Fibroblast of skin of back (primary cell): ENCODE measurements at places on chromosomes 4 and X.

DNA sequence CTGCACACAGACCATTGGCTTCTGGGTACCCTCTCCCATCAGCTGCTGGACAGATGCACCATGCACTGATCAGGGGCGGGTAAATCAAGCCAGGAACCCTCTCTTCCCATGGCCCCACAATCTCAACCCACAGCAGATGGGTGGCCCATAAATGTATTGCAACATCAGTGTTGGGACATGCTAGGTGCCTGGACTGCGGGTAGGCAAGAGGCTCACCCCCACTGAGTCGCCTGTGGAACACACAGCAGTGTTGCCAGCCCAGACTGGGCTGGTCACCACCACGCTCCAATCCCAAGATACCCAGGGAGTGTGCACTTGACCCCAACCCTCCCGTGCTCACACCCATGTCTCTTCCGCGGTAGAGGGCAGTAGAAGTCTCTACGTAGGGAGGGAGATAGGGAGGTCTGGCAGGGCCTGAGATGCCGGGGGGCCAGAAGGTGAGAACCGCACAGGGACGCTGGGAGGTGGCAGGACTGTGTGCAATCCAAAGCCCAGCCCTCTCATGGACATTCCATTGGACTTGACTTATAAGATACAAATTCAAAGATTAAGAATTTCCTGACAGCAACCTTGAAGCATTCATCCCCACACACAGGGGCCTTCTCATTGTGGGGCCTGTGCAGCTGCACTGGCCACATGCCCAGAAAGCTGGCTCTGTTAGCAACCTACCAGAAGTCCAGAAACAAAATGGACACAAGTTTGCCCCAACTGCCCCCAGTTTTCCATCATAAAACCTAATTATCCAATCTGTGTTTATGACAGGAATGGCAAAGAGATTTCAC is 183.7 kb downstream of the NSUN7 start:
- DNase-seq, result no peak

- no peak for DNase-seq
Measured at GRCh38 chr4:56102601-56103000, 153.9 kb downstream of the CEP135 start.

- peak; percentile 62 for DNase-seq
Measured at GRCh38 chrX:103554687-103555424, 30.5 kb upstream of the TCEAL4 start.

DNA sequence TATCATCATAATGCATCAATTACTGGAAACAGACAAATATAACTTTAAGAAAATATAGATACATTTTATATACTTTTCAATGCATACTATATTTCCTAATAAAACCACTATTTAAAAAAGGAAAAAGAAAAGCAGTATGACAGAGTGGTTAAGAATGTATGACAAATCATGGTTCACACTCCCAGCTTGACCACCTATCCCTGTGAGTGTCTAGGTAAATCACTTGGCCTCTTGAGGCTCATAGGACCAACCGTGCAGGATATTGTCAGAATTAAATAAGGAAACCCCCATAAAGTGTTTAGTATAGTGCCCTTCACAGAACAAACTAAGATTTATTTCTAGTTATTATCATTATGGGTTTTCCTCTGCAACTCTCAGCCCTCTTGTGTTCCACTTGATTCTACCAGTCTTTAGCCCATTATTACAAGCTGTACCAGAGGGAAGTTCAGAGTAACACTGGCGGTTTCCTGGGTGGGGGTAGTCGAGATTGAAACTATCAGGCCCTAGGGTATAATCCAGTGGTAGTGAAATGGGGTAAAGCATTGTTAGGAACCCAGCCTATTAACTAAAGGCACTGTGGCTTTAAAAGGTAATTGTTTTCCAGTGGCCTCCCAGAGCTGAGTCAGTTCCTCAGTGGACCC is 55.5 kb upstream of the PAK3 start:
- DNase-seq, result peak; percentile 48

DNA sequence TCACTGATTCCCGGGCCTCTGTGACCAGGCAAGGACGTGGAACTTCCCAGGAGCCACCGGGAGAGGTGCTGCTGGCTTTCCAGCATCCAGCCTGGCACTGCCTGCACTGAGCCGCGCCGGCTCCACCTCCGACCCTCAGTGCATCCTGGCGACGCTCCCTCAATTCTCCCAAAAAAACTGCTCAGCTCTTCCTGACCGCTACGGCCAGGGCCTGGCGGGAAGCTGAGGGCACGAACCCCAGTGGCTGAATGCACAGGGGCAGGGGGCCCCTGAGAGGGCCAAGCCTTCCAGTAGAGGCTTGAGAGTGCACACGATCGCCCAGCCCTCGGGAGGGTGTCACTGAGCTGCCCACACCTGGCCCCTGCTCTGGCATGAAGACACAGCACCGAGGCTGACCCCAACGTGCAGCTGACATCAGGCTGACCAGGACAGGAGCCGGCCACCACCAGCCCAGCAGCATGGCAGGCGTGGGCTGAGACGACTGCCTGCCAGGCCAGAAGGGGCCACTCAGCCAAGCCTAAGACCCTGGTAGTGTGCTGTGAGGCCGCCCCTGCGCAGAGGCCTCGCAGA is 6.9 kb downstream of the CTBP1 start:
- DNase-seq, result no peak

DNA sequence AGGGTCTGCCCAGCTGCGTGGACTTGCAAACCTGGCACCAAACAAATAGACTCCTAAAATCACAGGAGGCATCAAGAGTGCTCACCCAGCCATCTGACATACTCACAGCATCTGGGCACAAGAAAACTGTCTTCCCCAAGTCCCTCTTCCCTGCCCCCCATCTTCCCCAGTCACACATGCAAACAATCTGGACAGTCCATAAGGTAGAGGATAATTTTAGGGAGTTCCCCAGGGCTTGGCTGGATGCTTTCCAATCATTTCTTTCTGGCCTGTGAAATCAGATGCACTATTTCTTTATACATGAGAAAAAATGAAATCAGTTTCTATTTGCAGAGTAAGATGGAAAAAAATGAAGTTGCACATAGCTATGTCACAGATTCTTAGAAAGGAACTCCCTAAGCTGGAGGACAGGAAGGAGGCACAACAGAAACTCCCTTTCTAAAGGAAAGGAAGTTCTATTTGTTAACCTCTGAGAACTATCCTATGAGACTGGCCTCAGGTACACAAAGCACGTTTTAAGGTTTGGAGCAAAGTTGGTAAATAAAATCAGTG is 342.3 kb downstream of the HNRNPD start:
- no peak for DNase-seq

DNA sequence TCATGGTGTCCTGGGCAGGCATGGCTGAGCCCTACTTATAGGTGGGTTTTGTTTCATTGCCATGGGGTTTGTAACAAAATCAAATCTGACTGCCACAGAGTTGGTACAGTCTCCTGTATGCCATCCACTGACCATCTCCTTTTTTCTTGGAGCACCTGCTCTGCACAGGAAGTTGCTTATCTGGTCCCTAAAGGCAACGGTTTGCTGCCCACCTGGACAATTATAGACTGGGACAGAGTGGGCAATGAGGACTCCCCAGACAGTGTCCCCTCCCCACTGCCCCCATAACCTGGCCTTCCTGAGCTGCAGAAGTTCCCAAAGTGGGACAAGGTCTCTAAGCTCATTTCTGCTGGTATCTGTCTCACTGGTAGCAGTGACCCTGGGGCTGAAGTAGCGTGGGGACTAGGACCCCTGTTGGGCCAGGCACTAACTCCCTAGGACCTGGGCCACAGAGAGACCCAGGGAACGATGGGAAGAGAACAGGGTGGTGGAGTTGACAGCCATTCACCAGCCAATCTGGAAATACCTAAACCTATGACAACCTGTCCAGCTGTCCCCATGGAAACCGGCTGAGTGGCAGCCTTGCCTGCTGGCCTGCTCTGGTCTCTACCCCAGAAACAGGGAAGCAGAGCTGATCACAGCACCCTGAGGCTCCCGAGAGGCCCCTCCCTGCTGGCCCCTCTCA is 64.7 kb downstream of the WFS1 start:
- no peak for DNase-seq
